Hepatic stellate cell (primary cell): ENCODE measurements at places on chromosomes 2 and 18.

GRCh38 chr2:28343184-28343942, 49.3 kb upstream of the FOSL2 start:
- no peak for DNase-seq

DNA sequence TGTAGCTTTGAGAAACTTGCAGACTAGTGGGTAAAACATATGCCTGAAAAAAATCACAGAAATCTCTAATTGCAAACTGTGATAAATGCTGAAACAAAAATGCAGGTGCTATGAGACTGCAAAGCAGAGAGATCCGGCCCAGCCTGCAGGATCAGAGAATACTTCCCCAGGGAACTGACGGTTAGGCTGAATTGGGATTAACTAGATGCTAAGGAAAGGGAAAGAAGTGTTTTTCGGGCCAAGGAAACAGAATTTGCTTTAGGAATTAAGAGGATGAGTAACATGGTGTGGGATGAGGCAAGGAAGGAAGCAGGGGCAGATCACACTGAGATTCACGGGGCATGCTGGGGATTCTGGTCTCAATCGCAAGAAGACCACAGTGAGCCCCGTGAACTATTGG, 71.5 kb downstream of the OSBPL6 start:
- no peak for DNase-seq

DNA sequence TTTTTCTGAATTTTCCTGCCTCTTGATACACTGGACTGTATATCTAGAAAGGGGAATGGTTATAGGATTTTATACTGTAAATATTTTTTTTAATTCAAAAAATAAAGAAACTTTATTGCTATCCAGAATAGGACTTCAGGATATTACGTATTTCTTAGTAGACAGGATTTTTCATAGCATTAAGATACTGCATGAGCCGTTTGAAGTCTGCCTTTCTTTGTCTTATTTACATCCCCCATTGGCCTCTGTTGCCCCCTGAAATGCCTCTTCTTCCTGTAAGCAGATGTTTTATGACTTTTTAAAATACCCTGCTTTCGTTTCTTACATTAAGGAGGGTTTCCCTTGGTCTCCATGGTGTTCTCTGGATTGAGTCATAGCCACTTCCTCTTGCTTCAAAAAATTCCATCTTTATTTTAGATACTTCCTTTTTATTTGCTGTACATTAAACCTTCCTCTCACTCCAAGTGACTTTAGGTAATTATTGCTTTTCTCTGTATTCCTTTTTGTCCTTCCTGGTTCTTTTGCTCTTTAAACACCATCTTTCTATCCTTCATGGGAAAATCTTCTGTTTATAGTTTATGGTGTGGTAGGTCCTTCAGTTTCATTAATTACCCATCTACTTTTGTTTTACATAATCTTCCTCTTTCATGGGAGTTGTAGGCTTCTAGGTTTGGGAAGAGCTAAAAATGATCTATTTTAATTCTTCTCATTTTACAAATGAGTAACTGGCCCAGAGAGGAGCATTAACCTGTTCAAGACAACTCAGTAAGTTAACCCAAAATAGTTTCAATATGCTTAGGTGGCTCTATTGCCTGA, 72.6 kb downstream of the ZNF532 start:
- DNase-seq = peak; percentile 48

- DNase-seq = no peak
These were observed 103.5 kb upstream of the CTAGE1 start for GRCh38 chr18:22521026-22521707.

GRCh38 chr2:78601113-78601512, 424.4 kb upstream of the REG3G start:
- DNase-seq = no peak

- DNase-seq = no peak
These were observed 1325.4 kb upstream of the ZEB2 start for GRCh38 chr2:145845207-145845894.

DNA sequence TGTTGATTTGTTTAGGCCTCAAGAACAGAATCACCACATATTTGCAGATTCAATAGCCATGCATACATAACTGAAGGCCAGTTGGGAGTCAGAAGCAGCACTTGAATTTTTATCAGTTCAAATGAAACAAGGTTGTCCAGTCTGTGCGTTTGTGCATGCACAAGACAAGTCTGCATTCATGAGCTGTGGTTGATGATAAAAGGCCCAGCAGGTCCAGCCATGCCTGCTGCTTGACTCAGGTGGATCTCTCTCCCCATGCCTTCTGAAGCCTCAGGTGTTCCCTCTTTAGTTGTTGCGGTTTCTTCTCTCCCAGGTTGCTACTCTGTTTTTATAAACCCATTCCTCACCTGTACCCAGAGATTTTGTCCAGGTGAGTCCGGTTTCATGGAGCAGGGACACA, 124.5 kb downstream of the CCDC102B start:
- no peak for DNase-seq

- DNase-seq = no peak
These were observed 21.2 kb upstream of the ALPI start for GRCh38 chr2:232434563-232435374.

DNA sequence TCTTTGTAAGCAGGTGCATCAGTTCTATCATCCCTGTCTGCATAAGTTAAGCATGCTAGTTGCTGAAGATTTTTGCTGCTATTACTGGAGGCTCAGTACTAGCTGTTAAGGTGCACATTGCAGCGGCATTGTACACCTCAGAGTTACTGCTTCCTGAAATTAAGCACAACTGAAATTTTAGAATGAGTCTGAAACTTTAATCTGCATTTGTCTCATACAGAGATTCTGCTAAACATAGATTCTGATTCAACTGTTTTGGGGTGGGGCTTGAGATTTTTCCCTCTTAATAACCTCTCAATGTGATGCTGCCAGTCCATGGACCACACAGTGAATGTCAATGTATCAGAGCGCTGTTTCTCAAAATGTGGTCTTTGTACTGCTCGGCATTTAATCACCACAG, 585.7 kb upstream of the GCFC2 start:
- no peak for DNase-seq

DNA sequence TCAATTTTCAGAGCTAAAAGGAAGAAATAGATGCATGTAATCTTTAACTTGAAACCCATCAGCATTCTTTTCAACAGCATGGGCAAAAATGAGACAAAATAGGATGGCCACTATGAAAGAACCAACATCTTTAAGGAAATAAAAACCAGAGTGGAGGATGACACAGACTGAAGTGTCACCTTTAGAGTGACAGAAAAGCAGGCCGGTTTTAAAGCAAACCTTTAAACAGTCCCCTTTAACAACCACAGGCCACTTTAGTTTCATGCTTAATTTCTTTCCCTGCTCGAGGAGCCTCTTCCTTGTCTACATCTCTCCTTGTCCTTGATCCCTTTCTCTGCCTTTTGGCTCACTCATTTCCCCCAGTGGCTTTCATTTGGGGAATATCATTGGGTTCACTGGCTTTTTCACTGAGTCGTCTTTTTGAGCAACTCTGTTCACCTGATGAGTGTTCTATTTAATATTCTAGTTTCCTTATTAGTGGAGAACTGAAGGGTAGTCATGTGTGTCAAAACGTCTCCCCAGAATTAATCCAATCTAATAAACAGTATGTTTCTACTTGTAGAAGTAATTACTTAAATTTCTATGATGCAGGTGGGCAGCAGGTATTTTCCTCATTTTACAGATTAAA, 72.5 kb downstream of the DOCK10 start:
- DNase-seq = no peak

- DNase-seq = no peak
These were observed 281.1 kb upstream of the FN1 start for GRCh38 chr2:215716956-215717355.

GRCh38 chr18:65257149-65257548, 493.7 kb upstream of the CDH7 start:
- DNase-seq = no peak

DNA sequence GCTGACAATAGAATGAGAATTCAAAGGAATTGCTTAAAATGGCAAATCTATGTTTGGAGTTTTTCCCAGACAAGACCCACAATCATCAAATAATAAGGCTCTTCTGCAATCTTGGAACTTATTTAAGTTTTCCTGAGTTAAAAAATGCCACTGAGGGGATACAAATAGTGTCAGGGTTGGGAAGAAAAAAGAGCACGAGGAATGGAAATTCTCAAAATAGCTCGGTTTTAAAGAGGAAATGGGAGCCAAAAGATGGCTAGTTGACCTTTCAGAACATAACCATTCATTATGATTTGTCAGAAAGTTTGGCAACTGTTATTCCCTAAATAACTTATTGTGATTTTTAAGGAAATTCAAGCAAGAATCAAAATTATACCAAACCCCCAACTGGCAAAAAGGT, 127.7 kb downstream of the RAPGEF4 start:
- DNase-seq = no peak

DNA sequence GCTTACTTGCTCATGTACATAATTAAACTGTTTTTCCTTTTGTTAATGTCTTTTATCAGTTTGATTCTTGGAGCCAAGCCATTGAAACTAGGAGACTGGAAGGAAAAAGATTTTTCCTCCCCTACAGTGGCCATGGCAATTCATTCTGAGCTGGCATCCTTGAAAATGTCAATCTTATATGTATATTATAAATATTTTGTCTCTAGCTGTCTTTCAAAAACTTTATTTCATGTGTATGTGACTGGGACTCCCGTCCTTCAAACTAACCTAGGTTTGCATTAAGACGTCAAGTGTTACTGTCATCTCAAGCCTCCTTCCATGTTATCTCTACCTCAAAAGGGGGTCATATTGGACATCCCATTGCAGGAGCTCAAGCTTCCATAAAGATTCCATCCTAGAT, 280.4 kb downstream of the HRH4 start:
- DNase-seq = no peak

DNA sequence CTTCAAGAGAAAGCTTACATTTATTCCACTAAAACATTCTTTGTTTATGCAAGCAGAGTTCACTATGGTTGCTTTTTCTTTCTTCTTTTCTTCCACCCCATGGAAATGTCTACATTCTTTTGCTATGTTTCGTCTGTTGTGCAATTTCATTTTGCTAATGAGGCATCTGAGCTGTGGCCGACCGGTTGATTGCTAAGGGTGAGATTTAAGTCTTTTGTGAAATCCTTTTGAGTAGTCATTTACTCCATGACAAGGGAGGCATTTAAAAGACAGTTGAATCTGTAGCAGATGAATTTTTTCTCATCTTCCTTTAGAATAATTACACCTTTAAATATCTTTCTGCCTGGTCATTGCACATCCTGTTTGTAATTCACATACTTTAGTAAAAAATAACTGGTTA, 324.1 kb upstream of the THUMPD2 start:
- no peak for DNase-seq

GRCh38 chr2:240600451-240600961, 14.0 kb downstream of the CAPN10 start:
- no peak for DNase-seq

DNA sequence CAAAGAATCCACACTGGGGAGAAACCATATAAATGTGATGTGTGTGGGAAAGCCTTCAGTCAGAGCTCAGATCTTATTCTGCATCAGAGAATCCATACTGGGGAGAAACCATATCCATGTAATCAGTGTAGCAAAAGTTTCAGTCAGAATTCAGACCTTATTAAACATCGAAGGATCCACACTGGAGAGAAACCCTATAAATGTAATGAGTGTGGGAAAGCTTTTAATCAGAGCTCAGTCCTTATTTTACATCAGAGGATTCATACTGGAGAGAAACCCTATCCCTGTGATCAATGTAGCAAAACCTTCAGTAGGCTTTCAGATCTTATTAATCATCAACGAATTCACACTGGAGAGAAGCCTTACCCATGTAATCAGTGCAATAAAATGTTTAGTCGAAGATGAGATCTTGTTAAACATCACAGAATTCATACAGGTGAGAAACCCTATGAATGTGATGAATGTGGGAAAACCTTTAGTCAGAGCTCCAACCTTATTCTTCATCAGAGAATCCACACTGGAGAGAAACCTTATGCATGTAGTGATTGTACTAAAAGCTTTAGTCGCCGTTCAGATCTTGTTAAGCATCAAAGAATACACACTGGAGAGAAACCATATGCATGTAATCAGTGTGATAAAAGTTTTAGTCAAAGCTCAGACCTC, 16.7 kb upstream of the ZSCAN30 start:
- no peak for DNase-seq

DNA sequence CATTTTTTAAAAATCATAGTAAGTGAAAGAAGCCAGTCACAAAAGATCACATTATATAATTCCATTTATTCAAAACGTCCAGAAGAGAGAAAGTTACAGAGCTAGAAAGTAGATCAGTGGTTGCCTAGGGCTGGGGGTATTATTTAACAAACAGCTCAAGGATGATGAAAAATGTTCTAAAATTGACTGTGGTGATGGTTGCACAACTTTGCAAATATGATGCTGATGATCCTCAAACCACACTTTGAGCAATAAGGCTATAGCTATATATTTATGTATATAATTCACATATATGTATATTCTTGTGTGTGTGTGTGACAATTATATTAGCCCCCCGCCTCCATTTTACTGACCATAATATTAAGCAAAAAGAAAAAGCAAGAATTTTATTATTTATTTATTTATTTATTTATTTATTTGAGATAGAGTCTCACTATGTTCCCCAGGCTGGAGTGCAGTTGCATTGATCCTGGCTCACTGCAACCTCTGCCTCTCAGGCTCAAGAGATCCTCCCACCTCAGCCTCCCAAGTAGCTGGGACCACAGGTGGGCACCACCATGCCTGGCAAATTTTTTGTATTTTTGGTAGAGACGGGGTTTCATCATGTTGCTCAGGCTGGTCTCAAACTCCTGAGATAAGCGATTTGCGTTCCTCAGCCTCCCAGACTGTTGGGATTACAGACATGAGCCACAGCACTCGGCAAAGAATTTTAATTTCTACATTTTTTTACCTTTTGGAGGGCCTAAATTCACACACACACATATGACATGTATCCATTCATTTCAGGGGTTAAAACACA, 1.9 kb downstream of the WDR12 start:
- no peak for DNase-seq

GRCh38 chr2:126761981-126762878, 106.3 kb downstream of the GYPC start:
- DNase-seq = no peak

DNA sequence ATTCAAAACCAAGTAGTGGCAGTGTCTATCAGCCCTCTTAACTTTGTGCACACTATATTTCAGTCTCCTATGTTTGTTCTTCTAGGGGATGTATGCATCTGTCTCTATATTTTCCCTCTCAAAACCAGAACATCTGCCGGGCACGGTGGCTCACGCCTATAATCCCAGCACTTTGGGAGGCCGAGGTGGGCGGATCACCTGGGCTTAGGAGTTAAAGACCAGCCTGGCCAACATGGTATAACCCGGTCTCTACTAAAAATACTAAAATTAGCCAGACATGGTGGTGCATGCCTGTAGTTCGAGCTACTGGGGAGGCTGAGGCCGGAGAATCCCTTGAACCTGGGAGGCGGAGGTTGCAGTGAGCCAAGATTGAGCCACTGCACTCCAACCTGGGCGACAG, 9.9 kb upstream of the GAREM2 start:
- DNase-seq = no peak

GRCh38 chr18:10289951-10290637, 164.3 kb upstream of the APCDD1 start:
- no peak for DNase-seq

DNA sequence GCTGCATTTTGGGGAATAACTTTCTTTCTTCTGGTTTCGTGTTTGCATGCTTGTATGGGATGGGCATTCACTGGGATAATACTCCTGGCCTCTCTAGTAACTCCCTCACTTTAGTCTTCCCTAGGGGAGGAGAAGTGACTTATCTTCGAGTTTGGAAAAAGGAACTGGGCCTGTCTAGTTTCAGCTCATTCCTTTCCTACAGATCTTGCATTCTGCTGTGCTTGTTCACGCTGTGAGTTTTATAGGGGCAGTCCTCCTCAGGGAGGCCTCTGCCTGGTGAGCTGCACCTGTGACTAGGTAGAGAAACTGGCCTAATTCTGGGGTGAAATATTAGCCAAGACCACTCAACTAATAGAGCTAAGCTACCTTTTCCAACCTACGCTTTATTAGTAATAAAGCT, 50.9 kb downstream of the PHLPP1 start:
- no peak for DNase-seq
